Esophagus muscularis mucosa (tissue), 4 donors: ENCODE measurements at places on chromosomes 13 and 19. TPM values are rescaled to one million over a fixed set of nuclear protein-coding genes. Genes with fewer than 3 reads are reported as not detected.

DNA sequence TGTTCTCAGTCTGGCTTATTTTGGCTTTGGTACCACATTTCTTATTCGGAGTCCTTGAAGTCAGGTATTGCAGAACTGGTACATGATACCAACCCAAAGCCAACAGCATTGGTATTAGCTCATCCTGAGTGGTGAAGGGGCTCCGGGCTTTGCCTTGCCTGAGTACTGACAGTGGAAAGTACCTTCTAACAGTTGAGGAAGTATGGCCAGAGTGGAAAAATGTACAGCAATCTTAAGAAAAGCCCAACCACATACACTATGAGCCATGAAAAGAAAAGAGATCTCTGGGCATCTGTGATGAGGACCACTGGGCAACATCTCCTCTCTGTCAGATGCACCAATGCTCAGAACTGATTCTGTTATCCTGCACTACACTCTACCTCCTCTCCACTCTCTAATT is 8.3 kb downstream of the LCP1 start:
- H3K27me3 ChIP-seq: no peaks in the 10 kb centered on the region
- H3K4me1 ChIP-seq: no peaks in the 10 kb centered on the region
- no peak overlapping the region for H3K27ac ChIP-seq
- no peak overlapping the region for H3K4me3 ChIP-seq

DNA sequence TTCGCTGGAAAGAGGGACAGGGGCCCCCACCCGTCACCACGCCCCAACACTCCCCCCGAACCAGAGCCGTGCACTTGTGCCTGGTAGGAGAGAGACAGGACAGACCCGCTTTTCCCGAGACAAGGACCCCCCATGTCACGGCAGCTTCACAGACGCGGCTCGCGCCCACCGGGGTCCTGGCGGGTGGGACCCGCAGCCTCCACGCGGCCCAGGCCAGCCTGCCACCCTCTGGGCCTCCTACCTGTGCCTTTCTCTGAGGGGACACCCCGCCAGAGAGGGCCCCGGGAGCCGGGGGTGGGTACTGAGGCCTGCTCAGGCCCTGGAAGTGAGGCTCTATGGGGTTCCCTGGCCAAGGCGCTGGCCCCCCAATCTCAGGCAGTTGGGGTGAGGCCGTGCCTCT is 4.0 kb upstream of the MISP start:
- no peak for DNase-seq
- no peak overlapping the region for H3K27ac ChIP-seq
- H3K36me3 ChIP-seq: peaks cover 22% of the 10 kb centered on the region
- H3K4me3 ChIP-seq: no peak overlapping the region

GRCh38 chr19:29273000-29273640 is 60.2 kb upstream of the UQCRFS1 start:
- H3K27me3 ChIP-seq: no peaks in the 10 kb centered on the region
- no peaks in the 10 kb centered on the region for H3K4me1 ChIP-seq
- H3K36me3 ChIP-seq: no peaks in the 10 kb centered on the region
- no peak overlapping the region for H3K4me3 ChIP-seq
- no peak for DNase-seq

DNA sequence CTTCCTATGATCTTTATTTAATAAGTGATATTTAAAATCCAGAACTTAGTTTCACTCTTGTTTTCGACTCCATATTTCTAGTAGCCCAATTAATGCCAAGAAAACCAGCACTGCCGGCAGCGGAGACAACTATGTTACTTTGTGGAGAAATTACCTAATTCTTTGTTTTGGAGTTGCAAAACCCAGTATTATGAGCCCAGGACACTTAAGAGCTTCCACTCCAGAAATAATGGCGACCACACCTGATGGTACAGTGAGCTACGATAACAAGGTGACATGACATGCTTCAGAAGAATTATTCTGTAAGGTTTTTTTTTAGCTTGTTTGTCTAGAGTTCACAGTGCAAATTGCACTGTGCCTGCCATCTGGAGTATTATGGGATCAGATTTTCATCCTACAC is 136.4 kb downstream of the ZAR1L start:
- no peak overlapping the region for H3K4me3 ChIP-seq
- H3K27me3 ChIP-seq: no peaks in the 10 kb centered on the region
- no peak overlapping the region for H3K27ac ChIP-seq
- no peak for DNase-seq

- H3K4me1 ChIP-seq: peaks cover 23% of the 10 kb centered on the region
- no peaks in the 10 kb centered on the region for H3K27me3 ChIP-seq
- no peak for DNase-seq
Observed at GRCh38 chr13:113053801-113054604, 51.6 kb upstream of the F7 start.

- peaks cover 16% of the 10 kb centered on the region for H3K4me1 ChIP-seq
- H3K4me3 ChIP-seq: peak overlapping the region; percentile 88
- H3K36me3 ChIP-seq: no peaks in the 10 kb centered on the region
- no peak for DNase-seq
Observed at GRCh38 chr13:45120967-45121831, 889 bp downstream of the GTF2F2 start.

DNA sequence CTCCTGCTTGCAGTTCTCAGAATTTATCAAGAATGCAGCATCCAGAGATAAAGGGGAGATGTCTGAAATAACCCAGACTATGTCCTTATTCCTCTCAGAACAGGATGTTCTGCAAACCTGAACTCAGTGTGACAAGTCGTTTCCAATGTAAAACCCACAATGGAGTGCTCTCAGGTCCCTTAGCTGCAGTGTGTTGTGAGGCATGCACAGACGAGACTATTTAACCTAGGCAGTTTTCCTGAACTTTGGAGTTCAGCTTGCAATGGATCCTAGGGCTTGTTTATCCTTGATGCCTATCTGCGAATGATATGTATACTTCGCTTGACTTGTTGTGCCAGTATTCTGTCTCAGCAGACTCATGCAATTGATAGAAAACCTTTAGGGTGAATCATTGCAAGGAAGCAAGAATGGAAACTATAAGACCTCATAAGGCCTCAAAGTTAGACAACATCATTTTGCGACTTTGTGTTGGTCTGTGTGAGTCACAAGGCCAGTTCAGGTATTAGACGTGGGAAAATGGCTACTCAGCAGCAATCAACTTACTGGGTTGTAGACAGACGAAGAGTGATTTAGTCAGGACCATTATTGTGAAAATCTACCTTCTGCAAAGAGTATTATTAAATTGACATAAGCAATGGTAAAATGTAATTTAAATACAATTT is 2439.9 kb upstream of the PCDH20 start:
- H3K36me3 ChIP-seq: no peaks in the 10 kb centered on the region
- H3K4me3 ChIP-seq: no peak overlapping the region
- no peak overlapping the region for H3K27ac ChIP-seq
- no peaks in the 10 kb centered on the region for H3K27me3 ChIP-seq

- no peak for DNase-seq
- peaks cover 20% of the 10 kb centered on the region for H3K4me1 ChIP-seq
- no peak overlapping the region for H3K27ac ChIP-seq
- no peaks in the 10 kb centered on the region for H3K27me3 ChIP-seq
- no peak overlapping the region for H3K4me3 ChIP-seq
Observed at GRCh38 chr13:111267784-111268183, 52.7 kb upstream of the TEX29 start.

- no peaks in the 10 kb centered on the region for H3K4me1 ChIP-seq
- H3K27me3 ChIP-seq: no peaks in the 10 kb centered on the region
- H3K36me3 ChIP-seq: no peaks in the 10 kb centered on the region
- no peak overlapping the region for H3K4me3 ChIP-seq
- no peak overlapping the region for H3K27ac ChIP-seq
- no peak for DNase-seq
Observed at GRCh38 chr19:13212759-13213330, 62.6 kb downstream of the IER2 start.

- H3K4me1 ChIP-seq: no peaks in the 10 kb centered on the region
- H3K4me3 ChIP-seq: no peak overlapping the region
- H3K27me3 ChIP-seq: no peaks in the 10 kb centered on the region
- DNase-seq: no peak
- no peak overlapping the region for H3K27ac ChIP-seq
Observed at GRCh38 chr13:22073718-22074117, 402.8 kb downstream of the FGF9 start.

DNA sequence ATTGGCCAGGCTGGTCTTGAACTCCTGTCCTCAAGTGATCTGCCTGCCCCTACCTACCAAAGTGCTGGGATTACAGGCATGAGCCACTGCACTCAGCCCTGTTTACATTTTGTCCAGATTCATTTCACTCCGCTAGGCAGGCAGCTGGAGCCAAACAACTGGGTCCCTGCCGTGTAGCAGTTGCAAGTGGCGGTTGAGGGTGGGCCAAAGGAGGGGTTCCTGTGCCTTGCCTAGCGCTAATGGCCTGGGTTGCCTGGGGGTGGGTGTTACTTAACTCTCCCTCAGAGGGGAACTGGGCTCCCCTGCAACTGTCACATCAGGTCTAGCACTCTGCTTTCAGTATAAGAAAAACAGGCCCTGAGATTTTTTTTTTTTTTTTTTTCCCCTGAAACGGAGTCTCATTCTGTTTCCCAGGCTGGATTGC is 7.4 kb downstream of the ACP5 start:
- H3K4me1 ChIP-seq: no peaks in the 10 kb centered on the region
- no peaks in the 10 kb centered on the region for H3K27me3 ChIP-seq
- H3K4me3 ChIP-seq: no peak overlapping the region
- H3K36me3 ChIP-seq: no peaks in the 10 kb centered on the region

DNA sequence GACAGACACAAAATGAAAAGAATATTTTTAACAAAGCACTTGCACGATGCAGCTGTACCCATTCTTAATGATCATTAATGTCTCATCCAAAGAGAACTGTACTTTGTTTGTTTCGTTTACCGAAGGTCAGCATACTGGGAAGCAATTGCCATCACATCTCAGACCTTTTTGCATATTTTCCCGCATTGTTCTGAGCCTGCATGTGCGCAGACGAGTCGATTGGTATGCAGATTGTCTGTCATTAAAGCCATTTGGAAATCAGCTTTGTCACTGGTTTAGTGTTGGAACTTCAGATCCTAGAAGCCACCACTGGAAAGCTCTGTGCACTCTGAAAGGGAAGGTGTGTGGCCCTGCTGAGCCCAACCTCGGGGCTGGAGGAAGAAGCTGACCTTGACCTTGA is 15.6 kb downstream of the SPACA7 start:
- no peak overlapping the region for H3K4me3 ChIP-seq
- no peaks in the 10 kb centered on the region for H3K27me3 ChIP-seq
- H3K36me3 ChIP-seq: no peaks in the 10 kb centered on the region
- no peaks in the 10 kb centered on the region for H3K4me1 ChIP-seq
- no peak overlapping the region for H3K27ac ChIP-seq
- DNase-seq: peak; percentile 57

GRCh38 chr13:77423296-77423695 is 96.4 kb upstream of the MYCBP2 start:
- no peaks in the 10 kb centered on the region for H3K4me1 ChIP-seq
- no peaks in the 10 kb centered on the region for H3K36me3 ChIP-seq
- H3K27me3 ChIP-seq: no peaks in the 10 kb centered on the region
- DNase-seq: no peak
- H3K27ac ChIP-seq: no peak overlapping the region
- no peak overlapping the region for H3K4me3 ChIP-seq

DNA sequence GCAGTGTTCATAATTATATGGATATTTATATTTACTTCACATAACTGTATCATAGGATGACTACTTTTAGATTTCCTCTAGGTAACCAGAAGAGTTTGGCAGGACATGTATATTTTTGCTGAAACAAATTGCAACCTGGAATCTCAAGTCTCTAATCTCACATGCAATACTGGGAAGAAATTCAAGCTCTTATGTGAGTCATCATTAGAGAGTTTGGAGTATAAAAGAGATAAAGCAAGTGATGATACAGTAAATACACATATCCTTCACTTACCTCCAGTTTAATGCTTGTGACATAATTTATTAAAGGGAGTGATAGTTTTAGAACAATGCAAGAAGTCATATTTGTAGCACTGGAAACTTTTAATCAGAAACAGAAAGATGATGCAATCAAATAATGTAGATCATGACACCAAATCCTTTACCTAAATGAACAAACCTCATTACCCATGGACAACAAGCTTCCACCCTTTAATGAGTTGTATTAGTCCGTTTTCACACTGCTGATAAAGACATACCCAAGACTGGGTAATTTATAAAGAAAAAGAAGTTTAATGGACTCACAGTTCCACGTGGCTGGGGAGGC is 15.8 kb upstream of the OR7A17 start:
- H3K4me3 ChIP-seq: no peak overlapping the region
- no peaks in the 10 kb centered on the region for H3K36me3 ChIP-seq

DNA sequence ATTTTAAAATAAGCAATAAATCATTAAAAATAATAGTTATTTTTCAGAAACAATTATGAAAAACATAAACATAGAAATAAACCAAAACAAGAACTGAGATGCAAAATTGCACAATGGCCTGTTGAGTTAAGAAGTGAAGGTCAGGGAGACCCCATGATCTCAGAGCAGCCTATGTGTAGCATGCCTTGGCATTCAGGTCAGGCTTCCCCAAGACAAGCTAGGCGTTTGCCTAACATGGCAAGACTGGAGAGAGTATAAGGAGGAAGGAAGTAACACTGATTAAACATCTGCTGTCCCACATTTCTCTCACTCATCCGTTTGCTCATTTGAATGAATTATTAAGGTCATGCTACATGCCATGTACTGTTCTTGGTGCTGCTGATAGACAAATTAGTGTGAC is 291.8 kb downstream of the TSHZ3 start:
- DNase-seq: peak; percentile 74
- no peaks in the 10 kb centered on the region for H3K27me3 ChIP-seq
- no peaks in the 10 kb centered on the region for H3K4me1 ChIP-seq
- H3K36me3 ChIP-seq: no peaks in the 10 kb centered on the region

DNA sequence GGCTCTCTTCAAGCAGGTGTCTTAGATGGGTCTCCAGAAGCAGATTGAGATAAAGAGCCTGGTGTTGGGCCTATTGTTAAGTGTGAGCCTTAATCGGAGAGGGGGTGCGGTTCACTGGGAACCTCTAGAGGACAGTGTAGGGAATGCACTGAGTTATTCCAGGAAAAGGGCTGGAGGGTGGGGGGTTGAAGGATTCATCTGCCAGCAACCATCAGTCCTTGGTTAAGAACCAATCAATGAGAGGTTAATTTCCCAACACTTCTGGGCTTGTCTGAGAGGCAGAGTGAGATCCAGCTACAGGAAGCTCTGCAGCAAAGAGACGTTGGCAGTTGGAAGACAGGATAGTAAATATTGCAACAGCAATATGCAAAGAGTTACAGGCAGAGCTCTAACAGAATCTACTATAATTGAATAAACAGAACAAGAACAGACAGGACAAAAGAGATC is 28.7 kb downstream of the CYP4F2 start:
- no peaks in the 10 kb centered on the region for H3K4me1 ChIP-seq
- H3K4me3 ChIP-seq: no peak overlapping the region
- H3K36me3 ChIP-seq: no peaks in the 10 kb centered on the region
- H3K27ac ChIP-seq: no peak overlapping the region
- DNase-seq: no peak
- no peaks in the 10 kb centered on the region for H3K27me3 ChIP-seq

- no peak overlapping the region for H3K27ac ChIP-seq
- H3K4me3 ChIP-seq: no peak overlapping the region
- H3K27me3 ChIP-seq: no peaks in the 10 kb centered on the region
- no peaks in the 10 kb centered on the region for H3K36me3 ChIP-seq
- peaks cover 6% of the 10 kb centered on the region for H3K4me1 ChIP-seq
Observed at GRCh38 chr13:75963302-75963701, 327.2 kb downstream of the LMO7 start.

The NAPSA gene
- total RNA-seq: 3.7 TPM

The B3GNT8 gene
- total RNA-seq: 1.2 TPM

The ZNF844 gene
- 10.1 TPM for total RNA-seq

The CEACAM8 gene
- 0.17 TPM for total RNA-seq

The OR7C1 gene
- 0.06 TPM for total RNA-seq

The FGF22 gene
- total RNA-seq: 2.0 TPM

The MRPL4 gene
- 39.9 TPM for total RNA-seq

The DENND1C gene
- total RNA-seq: 1.7 TPM
